ENCODE measurements at places on chromosomes 7 and 10.
A peak's percentile ranks its signal among the peaks of the same experiment; 100 is the strongest.

- no peak for DNase-seq
Observed at GRCh38 chr10:28254290-28254985, 48.4 kb downstream of the MPP7 start.

DNA sequence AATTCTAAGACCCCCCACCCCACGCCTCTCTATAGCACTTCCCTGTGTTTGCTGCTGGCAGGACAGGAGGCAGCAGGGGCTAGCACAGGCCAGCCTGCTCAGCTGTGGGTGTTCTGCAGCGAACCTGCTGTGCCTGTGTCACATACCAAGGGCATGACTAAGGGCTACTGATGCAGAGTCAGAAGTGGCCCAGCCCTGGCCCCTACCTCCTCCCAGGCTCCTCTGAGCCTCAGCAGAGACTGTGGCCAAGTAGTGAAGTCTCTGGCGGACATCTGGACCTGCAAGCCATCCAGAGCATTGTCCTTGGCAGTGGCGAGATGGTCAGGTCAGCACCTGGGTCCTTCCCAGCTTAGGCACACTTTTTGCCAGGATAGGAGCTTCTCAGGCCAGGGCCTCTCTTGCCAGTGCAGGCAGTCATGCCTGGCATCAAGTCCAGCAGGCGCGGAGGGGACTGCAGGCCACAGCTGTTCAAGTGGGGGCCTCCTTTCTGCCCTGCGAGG lies 116.3 kb upstream of the RET start:
- DNase-seq = no peak

GRCh38 chr7:51134013-51134441 lies 182.6 kb downstream of the COBL start:
- no peak for DNase-seq

GRCh38 chr7:150947761-150948651 lies 30.1 kb downstream of the KCNH2 start:
- no peak for DNase-seq

DNA sequence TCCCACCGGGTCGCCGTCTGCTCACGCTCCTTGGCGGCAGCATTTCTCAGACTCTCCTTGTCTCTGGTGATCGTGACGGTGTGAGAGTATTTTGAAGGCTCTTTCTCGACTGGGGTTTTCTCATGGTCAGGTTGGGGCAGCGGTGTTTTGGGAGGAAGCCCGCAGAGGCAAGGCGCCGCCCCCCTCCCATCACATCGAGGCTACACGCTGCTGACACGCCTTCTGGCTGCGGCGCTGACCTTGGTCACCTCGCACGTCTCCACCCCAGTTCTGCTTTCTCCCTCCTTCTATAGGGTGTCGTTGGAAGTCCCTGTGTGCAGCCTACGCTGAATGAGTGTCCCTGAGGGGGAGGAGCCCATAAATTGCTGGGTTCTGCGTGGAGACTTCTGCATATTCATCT lies 55.2 kb downstream of the GLRX3 start:
- no peak for DNase-seq

DNA sequence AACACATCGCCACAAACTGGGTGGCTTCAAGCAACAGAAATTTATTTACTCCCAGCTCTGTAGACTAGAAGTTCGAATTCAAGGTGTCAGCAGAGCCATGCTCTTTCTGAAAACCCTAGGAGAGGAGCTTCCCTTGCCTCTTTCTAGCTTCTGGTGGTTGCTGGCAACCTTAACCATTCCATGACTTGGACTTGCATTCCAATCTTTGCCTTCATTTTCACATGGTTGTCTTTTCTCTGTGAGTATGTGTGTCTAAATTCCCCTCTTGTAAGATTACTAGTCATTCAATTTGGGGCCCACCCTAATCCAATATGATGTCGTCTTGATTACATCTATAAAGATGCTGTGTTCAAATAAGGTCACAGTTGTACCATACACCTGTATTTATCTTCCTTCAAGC lies 65.9 kb upstream of the PRKG1 start:
- no peak for DNase-seq

- no peak for DNase-seq
Observed at GRCh38 chr7:135905355-135905754, 71.8 kb downstream of the MTPN start.

DNA sequence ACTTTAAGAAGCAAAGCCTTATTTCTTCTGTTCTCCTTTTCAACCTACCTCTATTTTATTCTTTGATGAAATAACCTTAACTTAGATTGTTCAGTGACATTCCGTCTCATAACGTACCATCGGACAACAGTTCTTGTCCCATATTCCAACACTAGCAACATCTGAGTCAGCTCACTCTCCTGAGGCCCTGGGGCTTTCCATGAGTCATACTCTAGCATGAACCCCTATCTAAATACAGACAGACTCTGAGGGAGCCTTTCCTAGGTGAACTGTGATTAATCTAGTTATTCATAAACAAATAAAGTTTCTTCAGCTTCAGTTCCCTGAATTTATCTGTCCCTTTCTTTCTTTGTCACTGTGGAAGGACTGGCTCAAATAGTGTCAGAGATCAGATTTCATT lies 168.7 kb upstream of the LYZL1 start:
- DNase-seq = no peak

DNA sequence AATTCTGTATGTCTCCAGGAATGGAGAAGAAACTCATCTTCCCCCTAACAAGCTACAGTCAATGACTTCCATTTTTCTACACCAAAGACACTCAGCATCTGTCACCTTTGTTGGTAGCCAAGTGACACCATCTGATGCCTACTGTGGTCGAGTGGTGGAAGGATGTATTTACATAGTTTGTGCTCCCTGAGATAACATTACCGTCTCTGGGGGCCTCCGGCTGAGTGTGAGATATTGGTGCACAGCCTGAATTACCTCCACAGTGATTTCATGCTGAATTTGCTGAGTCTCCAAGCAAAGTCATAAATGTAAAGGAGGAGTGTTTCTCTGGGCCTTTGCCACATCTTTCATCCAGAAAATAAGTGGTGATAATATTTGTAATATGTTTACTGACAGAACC lies 114.0 kb downstream of the GRID1 start:
- DNase-seq = no peak

DNA sequence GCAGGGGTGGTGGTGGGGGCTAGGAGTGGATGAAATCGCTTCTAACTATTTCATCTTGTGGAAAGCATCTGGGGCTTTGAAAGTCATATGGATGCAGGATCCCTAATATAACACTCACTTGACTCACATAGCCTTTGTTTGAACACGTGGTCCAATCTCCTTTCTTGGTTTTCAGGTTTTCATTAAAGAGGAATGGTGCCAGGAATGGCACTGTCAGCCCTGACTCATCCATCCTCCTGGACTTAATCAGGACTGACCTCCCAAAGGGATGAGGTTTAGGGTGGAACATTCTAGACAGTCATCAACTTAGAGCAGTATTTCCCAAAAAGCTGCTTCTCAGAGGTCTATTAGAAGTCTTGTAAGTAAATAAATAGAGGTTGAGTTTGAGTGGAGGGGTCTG lies 162.0 kb upstream of the PLXNA4 start:
- no peak for DNase-seq

GRCh38 chr7:137976696-137977095 lies 25.2 kb downstream of the CREB3L2 start:
- no peak for DNase-seq

- peak; percentile 55 for DNase-seq
Observed at GRCh38 chr10:99930731-99931550, 78.8 kb downstream of the DNMBP start.

DNA sequence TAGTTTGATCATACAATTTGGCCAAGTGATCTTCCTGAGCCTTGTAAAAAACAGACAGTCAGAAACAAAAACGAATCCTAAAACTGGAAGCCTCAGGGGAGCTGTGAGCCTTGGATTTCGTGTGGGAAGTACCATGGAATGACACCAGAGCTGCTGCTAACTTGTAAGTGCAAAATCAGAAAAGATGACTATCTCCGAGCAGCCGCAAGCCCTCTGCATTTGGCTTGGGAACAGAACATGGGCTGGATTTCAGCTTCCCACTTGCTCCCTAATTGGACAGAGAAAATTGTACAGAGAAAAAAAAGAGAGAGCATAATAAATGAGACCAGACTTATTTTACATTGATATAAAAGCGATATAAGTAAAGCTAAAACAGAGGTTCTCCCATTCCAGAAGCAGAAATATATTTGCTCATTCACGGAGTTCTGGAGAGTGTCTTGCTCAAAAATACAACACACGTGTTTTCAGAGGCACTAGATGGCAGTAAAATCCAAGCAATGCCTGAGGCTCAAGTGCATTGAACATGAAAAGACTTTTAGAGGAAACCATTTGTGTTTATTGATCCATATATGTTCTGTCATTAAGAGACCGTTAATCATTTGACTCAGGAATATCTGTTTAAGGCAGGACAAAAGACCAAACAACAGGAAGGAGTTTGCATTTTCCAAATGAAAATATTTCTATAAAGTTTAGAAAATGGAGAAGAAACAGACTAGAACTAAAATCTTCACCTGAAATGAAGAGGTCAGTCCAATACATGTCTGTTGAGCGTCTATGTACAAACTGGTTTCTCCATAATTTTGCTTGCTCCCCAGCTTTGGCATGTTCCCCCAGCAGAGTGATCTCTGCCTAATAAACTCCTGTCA lies 78.3 kb upstream of the SLC26A5 start:
- DNase-seq = peak; percentile 21

- DNase-seq = no peak
Observed at GRCh38 chr7:88046839-88047573, 113.0 kb downstream of the ADAM22 start.

DNA sequence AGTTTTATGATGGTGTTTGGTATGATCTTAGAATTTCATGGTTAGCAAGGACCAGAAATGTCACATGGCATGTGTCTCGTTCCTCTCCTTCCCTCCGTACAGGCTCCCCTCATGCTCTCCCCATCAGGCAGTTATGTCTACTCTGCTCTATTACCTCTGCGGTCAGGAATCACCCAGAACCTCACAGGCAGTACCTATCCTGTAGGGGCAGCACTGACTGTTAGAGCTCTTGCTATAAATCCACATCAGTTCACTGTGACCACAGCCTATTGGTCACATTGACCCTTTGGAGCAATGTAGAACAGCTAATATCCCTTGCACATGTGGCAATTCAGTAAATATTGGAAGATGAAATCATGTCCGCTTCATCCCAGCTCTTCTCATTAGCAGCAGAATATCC lies 151.8 kb downstream of the WNT2 start:
- no peak for DNase-seq

DNA sequence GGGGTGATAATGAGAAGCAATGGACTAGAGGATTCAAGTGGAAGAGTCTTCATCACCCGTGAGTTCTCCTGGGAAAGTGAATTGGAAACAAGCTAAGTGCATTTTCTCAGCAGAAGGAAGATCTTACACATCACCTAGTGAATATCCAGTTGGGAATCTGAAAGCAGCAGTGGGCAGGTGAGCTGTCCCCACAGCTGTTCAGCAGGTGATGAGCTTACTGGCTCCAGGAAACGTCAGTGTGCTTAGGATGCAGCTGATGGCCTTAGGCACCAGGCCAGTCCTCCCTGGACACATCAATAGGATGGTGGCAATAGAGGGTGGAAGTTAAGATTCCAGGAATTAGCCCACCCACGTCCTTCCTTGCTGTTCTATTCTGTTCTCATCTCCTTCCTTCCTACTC lies 66.7 kb downstream of the NOD1 start:
- no peak for DNase-seq

GRCh38 chr7:3094701-3095445 lies 51.2 kb upstream of the CARD11 start:
- no peak for DNase-seq

DNA sequence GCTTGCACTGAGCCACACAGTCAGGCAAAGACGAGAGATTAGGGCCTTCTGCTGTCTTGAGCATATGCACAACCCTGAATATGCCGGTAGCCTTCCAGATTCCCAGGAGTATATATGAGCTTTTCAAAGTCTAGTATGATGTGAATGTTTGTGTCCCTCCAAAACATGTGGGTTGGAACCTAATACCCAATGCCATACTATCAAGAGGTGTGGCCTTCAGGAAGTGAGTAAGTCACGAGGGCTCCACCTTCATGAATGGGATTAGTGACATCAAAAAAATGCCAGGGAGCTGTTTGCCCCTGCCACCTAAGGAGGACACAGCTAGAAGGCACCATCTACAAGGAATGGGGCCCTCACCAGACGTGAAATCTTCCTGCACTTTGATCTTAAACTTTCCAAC lies 105.2 kb downstream of the CH25H start:
- no peak for DNase-seq

- DNase-seq = no peak
Observed at GRCh38 chr7:12207046-12207445, 4.0 kb upstream of the TMEM106B start.

DNA sequence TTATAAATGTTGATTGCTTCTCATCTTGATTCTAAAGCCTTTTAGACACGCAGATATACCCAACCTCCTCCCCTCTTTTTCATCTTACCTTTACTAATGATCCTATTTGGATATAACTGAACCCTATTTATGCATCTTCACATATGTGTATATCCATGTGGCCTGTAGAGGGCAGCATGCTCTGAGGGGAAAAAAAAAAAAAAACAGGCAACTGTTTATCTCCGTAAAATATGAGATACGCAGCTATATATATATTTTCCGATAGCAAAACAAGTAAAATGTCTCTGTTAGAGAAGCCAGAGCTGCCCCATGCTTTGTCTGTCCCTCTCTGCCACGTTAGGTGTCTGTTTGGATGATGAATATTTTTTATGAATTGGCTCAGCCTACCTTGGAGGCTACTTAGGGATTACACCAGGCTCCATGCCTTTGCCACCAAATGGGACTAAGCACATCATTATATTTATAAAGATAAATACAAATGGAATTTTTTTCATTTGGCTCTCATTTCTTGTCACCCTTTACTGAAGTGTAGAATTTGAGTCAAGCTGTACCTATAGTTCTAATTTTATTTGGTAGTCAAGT lies 174.8 kb upstream of the FZD1 start:
- peak; percentile 36 for DNase-seq

DNA sequence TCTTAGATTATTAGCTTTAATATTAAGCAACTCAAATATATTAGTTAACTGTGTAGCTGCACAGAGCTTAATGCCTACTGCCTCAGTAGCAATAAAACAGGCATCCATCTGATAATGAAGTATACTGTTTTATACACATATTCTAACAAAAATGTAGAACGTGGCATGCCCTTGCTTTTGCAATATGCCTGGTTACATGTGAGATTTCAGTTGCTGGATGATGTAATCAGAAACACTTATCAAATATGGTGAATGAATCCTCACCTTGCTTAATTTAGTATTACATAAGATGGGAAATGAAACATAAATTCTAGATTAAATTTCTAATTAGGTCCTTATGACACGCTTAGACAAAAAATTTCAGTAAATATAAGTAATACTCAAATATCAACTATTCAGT lies 8.0 kb downstream of the DNAJC1 start:
- no peak for DNase-seq

- no peak for DNase-seq
Observed at GRCh38 chr10:113135025-113135424, 185.0 kb downstream of the TCF7L2 start.

DNA sequence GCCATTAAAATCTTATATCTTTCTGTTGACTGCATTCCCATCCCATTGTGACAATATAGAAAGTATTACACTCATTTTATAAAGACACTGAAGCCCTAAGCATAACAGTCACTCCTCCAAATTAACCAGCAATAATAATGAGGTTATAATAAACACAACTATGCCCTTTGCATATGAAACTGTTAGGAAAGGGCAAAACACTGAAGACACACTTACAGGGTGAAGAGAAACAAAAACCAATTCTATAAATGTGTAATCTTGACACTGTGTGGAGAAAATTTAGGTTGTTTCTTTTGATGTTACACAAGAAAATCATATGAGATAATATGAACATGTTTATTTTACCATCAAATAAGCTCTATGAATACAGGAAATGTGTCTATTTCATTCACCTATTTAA lies 14.0 kb upstream of the GPR37 start:
- no peak for DNase-seq
